ENCODE measurements at places on chromosomes 12 and 14. TPM values are rescaled to one million over a fixed set of nuclear protein-coding genes. Genes with fewer than 3 reads are reported as not detected.

FOS gene
- 4.5 TPM for total RNA-seq

KRT6C gene
- not detected for total RNA-seq

DPPA3 gene
- not detected for total RNA-seq

NINJ2 gene
- total RNA-seq = not detected

NOVA1 gene
- 2.3 TPM for total RNA-seq

DTX1 gene
- total RNA-seq = not detected

MYL2 gene
- total RNA-seq = not detected

CD69 gene
- 4.1 TPM for total RNA-seq

CELA1 gene
- not detected for total RNA-seq

TSPAN9 gene
- total RNA-seq = 11.0 TPM

CMA1 gene
- total RNA-seq = not detected

GZMH gene
- total RNA-seq = not detected

NOS1 gene
- 0.14 TPM for total RNA-seq

KIF21A gene
- total RNA-seq = 19.0 TPM

BIN2 gene
- total RNA-seq = not detected

STON2 gene
- 9.8 TPM for total RNA-seq

NRIP2 gene
- total RNA-seq = not detected

SLC25A47 gene
- not detected for total RNA-seq

GPATCH2L gene
- total RNA-seq = 14.0 TPM

JPH4 gene
- not detected for total RNA-seq

EGLN3 gene
- total RNA-seq = 82.0 TPM

EPYC gene
- not detected for total RNA-seq

SERPINA3 gene
- not detected for total RNA-seq

ABHD12B gene
- not detected for total RNA-seq

GARIN6 gene
- not detected for total RNA-seq

SSTR1 gene
- total RNA-seq = 1.2 TPM

CPNE6 gene
- 0.07 TPM for total RNA-seq

PROX2 gene
- total RNA-seq = not detected

SLC24A4 gene
- not detected for total RNA-seq

LALBA gene
- not detected for total RNA-seq

MYH6 gene
- total RNA-seq = not detected

MAP3K9 gene
- 7.2 TPM for total RNA-seq

VSIG10 gene
- 80.6 TPM for total RNA-seq

OR6C2 gene
- not detected for total RNA-seq

IL26 gene
- total RNA-seq = not detected

ASB2 gene
- total RNA-seq = 1.9 TPM

RNASE1 gene
- total RNA-seq = not detected

TAS2R46 gene
- not detected for total RNA-seq

MYO1H gene
- not detected for total RNA-seq

NPFF gene
- total RNA-seq = not detected

SERPINA6 gene
- total RNA-seq = 3.8 TPM

KRT74 gene
- total RNA-seq = not detected

SYNE2 gene
- 10.6 TPM for total RNA-seq

SPTB gene
- not detected for total RNA-seq

TMPRSS12 gene
- total RNA-seq = not detected

LMNTD1 gene
- not detected for total RNA-seq

IRAK4 gene
- 10.7 TPM for total RNA-seq

P3H3 gene
- 93.3 TPM for total RNA-seq

RECQL gene
- total RNA-seq = 75.4 TPM

AICDA gene
- total RNA-seq = 27.6 TPM

GPR84 gene
- not detected for total RNA-seq

PSME1 gene
- total RNA-seq = 77.8 TPM

SDR9C7 gene
- total RNA-seq = not detected

TSPAN8 gene
- total RNA-seq = not detected

SYCP3 gene
- total RNA-seq = not detected

TC2N gene
- not detected for total RNA-seq

MEG3 gene
- not detected for total RNA-seq

All from Caki2 (cell line).